ENCODE measurements at places on chromosomes 7 and 10. TPM values are rescaled to one million over a fixed set of nuclear protein-coding genes. Genes with fewer than 3 reads are reported as not detected.

The COBL gene
- total RNA-seq = 77.1 TPM

The ZNF804B gene
- not detected for total RNA-seq

DNA sequence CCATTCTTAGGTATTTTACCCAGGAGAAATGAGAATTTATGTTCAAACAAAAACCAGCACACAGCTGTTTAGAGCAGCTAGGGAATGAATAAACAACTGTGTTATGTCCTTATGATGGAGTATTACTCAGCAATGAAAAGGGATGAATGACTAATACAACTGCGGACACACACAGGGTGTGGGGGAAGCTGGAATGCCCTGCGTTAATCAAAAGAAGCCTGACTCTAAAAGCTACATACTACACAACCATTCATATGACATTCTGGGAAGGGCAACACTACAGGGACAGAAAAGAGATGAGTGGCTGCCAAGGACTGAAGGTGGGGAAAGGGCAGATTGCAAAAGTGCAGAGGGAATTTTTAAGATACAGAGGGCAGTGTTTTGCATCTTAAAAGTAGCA is 64.0 kb downstream of the DLG5 start:
- H3K27me3 ChIP-seq = no peaks in the 10 kb centered on the region
- no peaks in the 10 kb centered on the region for H3K4me1 ChIP-seq
- no peak overlapping the region for H3K27ac ChIP-seq
- H3K4me3 ChIP-seq = no peak overlapping the region
- H3K36me3 ChIP-seq = peaks cover 17% of the 10 kb centered on the region

GRCh38 chr10:57098146-57098545 is 737.1 kb upstream of the ZWINT start:
- no peak for DNase-seq
- no peak overlapping the region for H3K27ac ChIP-seq
- H3K4me3 ChIP-seq = no peak overlapping the region
- no peaks in the 10 kb centered on the region for H3K27me3 ChIP-seq
- H3K36me3 ChIP-seq = no peaks in the 10 kb centered on the region

DNA sequence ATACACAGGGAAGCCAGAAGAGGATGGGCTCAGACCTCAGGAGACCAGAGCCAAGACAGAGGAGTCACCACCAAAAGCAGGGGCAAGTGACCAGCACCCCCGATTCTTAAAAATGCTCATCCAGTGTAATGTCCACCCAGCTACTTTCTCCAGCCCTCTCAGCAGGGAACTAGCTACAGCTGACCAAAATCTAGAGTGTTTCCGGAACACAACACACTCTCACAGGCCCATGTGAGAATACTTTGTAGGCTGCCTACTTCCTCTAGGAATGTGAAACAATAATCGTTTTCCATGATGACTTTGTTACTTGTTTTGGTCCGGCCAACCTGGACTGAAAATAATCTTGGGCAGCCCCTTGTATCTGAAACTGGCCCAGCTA is 14.5 kb downstream of the PSAP start:
- DNase-seq = no peak
- peak overlapping the region; percentile 84 for H3K27ac ChIP-seq
- no peaks in the 10 kb centered on the region for H3K27me3 ChIP-seq
- H3K4me3 ChIP-seq = peak overlapping the region; percentile 26
- H3K36me3 ChIP-seq = peaks cover 22% of the 10 kb centered on the region
